ENCODE measurements at places on chromosomes 12 and 14.

DNA sequence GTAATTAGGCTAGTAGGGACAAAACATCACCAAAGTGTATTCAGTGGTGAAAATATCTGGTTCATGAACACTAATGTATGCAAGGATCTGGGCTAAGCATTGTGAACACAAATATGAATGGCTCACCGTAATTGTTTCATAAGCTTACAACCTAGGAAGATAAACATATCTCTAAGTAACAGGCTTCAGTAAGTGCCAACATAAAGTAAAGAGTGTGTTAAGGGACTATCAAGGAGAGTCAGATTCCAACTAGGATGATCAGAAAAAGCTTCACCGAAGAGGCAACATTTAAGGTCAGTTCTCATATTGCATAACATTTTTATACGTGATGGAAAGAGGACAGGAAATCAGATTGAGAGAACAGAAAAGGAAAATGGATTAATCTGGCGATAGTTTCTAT is 29.4 kb downstream of the ABCC9 start:
- no peak for DNase-seq

DNA sequence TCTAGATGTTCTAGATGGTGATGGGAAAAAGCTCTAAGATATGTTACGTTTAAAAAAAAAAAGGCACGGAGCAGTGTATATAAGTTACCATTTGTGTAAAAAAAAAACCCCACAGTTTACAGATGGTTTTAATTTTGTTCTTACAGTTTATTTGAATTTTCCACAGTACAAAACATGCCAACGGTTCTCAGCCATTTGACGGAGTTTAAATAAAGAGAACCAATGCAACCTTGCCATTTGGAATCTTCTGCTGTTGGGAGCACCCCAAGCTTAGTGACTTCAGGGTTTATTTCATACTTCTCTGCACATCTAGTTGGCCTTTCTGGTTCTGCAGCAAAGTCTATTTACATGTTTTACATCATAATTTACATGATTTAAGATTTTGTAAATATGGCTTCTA is 7.7 kb upstream of the HPD start:
- DNase-seq = no peak

DNA sequence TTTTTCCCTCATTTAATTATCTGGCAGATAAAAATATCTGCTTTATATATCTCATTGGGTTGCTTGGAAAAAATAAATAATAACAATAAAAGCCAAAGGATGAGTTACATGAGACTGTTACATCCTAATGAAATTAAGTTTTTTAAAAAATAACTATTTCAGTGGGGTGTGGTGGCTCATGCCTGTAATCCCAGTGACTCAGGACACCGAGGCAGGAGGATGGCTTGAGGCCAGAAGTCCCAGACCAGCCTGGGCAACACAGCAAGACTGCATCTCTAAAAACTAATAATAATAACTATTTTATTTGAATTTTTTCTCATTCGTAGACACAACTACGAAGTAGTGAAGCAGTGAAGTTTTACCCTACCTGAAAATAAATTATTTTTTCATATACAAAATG is 103.3 kb downstream of the BCAT1 start:
- no peak for DNase-seq

- no peak for DNase-seq
Observed at GRCh38 chr12:132310181-132311040, 19.0 kb downstream of the GALNT9 start.

DNA sequence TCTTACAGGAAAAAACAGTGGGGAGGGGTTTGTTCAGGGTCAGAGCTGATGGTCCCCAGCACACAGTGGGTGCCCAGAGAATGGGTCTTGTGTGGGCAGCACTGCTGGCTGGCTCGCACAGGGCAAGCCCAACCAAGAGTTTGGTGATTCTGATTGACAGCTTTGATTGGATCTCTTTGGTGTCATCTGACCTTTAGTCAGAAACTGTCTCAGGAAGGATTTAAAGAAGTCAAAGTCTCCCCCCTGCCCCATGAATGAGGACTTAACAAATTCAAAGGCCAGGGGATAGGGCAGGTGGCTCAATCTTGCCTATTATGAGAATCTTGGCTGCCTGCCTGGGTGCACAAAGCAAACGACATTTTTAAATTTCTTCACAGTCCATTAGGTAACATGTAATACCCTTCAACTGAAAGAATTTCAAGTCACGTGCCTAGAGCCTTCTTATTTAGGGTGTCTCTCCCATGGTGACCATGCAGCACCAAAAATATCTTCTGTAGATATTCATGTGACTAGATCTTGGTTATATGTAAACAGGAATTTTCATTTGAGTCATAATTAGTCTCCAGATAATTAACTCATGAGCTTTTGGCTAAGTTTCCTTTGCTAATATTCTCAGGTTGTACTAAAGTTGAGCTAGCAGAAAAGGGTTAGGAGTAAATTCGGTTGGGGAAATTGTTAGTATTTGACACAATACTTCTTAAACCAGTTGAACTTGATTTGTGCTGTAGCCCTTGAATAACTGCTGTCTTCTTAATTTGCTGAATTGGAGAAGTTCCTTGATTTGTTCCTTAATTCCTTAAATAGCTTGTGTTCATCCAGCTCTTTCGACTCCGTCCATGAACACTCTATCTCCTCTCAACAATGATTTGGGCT is 54.5 kb upstream of the HECTD1 start:
- no peak for DNase-seq

GRCh38 chr12:64526859-64527258 is 74.9 kb downstream of the TBK1 start:
- no peak for DNase-seq

- no peak for DNase-seq
Observed at GRCh38 chr14:30142216-30142615, 214.6 kb upstream of the PRKD1 start.

DNA sequence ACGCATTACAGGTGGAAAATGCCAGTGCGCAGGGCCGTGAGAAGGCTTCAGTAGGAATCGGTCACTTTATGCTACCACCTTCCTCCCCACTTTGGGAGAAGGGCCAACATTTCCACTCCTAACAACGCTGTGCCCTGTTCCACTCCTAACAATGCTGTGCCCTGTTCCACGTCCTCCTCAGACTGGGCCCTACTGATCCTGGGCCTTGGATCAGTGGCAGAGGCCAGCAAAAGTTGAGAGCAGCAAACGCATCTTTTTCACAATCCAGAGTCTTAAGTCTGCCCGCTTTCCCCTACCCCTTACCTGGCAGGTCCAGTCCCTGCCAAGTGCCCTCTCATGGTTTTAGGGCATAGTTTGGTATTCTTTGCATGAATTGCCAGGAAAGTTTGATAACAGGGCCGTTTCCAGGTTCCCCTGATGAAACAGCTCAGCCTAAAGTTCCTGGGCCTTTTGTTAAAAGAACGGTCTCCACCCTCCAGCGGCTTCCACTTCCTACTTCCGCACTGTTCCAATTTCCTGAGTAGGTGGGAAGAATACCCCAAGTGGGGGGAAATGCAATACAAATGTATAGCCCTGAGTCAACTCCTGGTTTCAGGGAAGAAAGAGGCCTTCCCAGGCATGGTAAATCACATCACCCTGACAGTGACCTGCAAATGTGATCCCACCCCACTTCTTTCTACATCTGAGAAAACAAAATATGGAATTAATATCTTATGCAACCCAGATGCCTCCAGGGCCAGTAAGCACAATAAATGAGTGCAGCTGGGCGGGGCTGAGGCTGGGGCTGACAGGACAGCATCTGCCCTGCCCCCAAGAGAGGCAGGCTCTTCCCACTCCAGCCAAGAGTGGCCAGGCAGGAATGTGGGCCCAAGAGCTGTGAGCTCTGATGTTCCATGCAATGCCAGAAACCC is 15.0 kb downstream of the KCTD10 start:
- no peak for DNase-seq

- no peak for DNase-seq
Observed at GRCh38 chr12:9646794-9647781, 22.4 kb upstream of the CLEC2D start.

GRCh38 chr14:21084998-21085853 is 13.2 kb downstream of the ZNF219 start:
- DNase-seq = no peak

GRCh38 chr12:21906919-21907493 is 34.2 kb downstream of the ABCC9 start:
- DNase-seq = no peak

Measured in CD4-positive, alpha-beta memory T cell (primary cell).